ENCODE measurements at places on chromosomes 1 and 21.

GRCh38 chr1:16324456-16324890 is 27.8 kb downstream of the FBXO42 start:
- H3K27ac ChIP-seq: peak overlapping the region; percentile 32
- no peaks in the 10 kb centered on the region for H3K36me3 ChIP-seq
- H3K27me3 ChIP-seq: no peaks in the 10 kb centered on the region
- no peak overlapping the region for H3K4me3 ChIP-seq
- no peak for DNase-seq

DNA sequence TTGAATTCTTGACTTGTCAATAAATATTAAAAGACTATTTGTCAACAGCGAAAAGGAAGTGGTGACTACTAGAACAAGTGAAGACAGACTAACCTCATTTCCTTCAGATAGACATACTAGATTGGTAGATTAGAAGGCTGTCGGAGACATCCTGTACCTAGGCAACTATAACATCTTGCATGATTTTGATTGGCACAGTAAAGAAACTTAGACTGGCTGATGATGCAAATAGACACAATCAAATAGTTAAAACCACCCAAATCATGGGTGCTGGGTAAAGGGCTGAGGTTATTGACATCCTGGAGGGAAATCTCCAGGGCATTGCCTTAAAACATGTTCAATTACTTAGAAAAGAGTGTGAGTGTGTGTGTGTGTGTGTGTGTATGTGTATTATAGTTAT is 85.9 kb upstream of the EDEM3 start:
- peaks cover 43% of the 10 kb centered on the region for H3K4me1 ChIP-seq
- H3K27ac ChIP-seq: peak overlapping the region; percentile 80
- no peaks in the 10 kb centered on the region for H3K27me3 ChIP-seq
- no peak for DNase-seq
- H3K4me3 ChIP-seq: no peak overlapping the region
- H3K36me3 ChIP-seq: no peaks in the 10 kb centered on the region

DNA sequence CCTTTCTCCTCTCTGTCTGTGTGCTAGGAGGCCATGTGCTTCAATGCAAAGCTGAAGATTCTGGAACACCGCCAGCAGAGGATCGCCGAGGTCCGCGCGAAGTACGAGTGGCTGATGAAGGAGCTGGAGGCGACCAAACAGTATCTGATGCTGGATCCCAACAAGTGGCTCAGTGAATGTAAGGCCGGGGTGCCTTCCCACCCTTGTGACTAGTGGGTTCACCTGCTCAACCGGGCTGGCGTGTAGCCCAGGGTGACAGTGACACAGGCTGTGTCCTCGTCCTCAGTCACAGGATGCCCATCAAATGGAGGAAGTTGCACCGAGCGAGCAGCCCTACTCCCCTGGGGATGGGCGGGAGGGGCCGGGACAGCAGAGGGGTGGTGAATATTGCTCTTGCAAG is 544.1 kb downstream of the KIF26B start:
- no peak for DNase-seq
- no peaks in the 10 kb centered on the region for H3K4me1 ChIP-seq
- H3K4me3 ChIP-seq: no peak overlapping the region
- no peaks in the 10 kb centered on the region for H3K27me3 ChIP-seq

DNA sequence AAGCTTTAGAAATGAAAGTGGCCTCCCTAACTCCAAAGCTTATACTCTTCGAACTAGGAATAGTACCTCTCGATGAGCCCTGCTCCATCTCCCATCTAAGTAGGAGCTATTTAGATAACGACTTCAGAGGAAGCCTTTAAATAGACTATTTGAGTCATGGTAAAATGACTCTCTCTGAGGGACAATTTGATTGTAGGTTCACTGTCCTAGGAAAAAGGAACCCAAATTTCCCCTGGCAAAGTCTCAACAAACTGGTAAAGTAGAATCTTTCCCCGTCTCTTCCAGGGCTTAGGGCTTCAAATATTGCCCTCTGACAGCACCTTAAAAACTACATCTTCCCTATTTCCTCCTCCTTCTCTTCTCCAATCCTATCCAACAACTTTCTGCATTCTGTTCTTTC is 2.0 kb upstream of the FCER1A start:
- DNase-seq: no peak
- no peak overlapping the region for H3K27ac ChIP-seq
- no peak overlapping the region for H3K4me3 ChIP-seq

GRCh38 chr1:9448132-9449109 is 90.8 kb upstream of the SLC25A33 start:
- H3K4me3 ChIP-seq: no peak overlapping the region
- no peak overlapping the region for H3K27ac ChIP-seq

- DNase-seq: peak; percentile 86
- peak within 1 kb of the TSS; percentile 47 for H3K4me3 ChIP-seq
- H3K27me3 ChIP-seq: no peaks in the 10 kb centered on the region
- H3K27ac ChIP-seq: peak within 1 kb of the TSS; percentile 90
- peaks cover 41% of the 10 kb centered on the region for H3K4me1 ChIP-seq
- H3K36me3 ChIP-seq: no peaks in the 10 kb centered on the region
Measured at GRCh38 chr1:20069874-20070273, at the start of gene PLA2G5. TSS of gene PLA2G5 (plus strand) at chr1:20070194. CDS start at chr1:20084831, 14,637 bp downstream.

DNA sequence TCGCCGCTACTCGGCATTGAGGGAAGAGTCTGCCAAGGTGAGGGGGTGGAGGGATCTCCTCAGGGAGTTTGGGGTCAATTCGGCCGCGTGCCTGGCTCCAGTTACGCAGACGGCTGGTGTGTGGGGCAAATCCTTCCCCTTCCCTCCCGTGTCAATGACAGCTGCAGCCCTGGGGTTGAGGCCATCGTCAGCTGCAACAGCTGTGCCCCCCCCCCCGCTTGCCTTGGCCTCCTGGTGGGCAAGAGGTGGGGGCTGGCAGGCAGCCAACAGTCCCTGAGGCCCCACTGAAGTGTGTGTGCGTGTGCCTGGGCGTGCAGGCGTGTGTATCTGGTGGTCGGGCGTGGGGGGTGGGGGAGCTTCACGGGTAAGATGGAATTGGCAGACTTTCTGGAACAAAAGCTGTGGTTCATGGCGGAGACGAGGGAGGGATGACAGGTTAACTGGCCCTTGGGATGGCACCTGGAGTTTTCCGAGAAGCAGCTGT is 25.6 kb downstream of the PPFIA4 start:
- H3K4me3 ChIP-seq: no peak overlapping the region
- H3K36me3 ChIP-seq: no peaks in the 10 kb centered on the region

DNA sequence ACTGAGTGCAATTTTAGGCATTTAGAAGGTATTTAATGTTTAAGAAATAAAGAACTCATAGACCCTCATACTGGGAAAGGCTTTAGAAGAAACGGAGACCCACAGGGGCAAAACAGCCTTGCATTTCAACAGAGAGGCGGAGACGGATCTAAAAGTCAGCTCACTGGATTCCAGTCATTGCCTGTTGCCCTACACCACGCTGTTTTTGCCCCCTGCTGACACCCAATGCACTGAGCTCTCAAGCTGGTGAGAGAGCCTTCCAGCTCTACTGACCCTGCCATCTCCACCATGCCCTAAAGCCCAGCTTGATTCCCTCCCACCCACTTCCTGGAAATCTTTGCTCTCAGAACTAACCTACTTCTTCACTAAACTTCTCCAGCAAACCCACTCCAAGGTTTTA is 7.2 kb upstream of the TRAF3IP3 start:
- no peak overlapping the region for H3K27ac ChIP-seq
- no peaks in the 10 kb centered on the region for H3K4me1 ChIP-seq
- H3K36me3 ChIP-seq: no peaks in the 10 kb centered on the region

DNA sequence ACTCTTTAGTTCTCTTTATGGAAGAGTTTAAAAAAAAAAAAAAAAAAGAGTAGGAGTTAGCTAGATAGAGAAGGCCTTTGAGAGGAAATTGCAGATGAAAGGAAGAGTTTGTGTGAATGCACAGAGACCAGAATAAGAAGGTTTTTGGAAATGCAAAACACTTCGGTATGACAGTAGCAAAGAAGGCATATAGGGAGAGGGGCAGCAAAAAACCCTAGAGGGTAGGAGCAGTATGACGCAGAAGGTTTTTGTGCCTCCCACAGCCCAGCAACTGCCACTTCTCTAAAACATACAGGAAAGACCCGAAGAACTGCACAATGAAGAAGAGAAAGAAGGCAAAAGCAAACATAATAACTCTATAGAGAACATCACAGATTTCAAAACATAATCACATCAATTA is 84.3 kb downstream of the WDR64 start:
- no peak for DNase-seq
- H3K27me3 ChIP-seq: no peaks in the 10 kb centered on the region
- no peaks in the 10 kb centered on the region for H3K36me3 ChIP-seq
- H3K27ac ChIP-seq: no peak overlapping the region

- H3K4me1 ChIP-seq: no peaks in the 10 kb centered on the region
- no peaks in the 10 kb centered on the region for H3K36me3 ChIP-seq
- no peak for DNase-seq
- H3K4me3 ChIP-seq: no peak overlapping the region
- no peaks in the 10 kb centered on the region for H3K27me3 ChIP-seq
Measured at GRCh38 chr1:196449460-196449859, 158.8 kb downstream of the KCNT2 start.

GRCh38 chr1:211642870-211643269 is 32.6 kb downstream of the NEK2 start:
- no peaks in the 10 kb centered on the region for H3K36me3 ChIP-seq
- no peaks in the 10 kb centered on the region for H3K27me3 ChIP-seq
- no peak overlapping the region for H3K4me3 ChIP-seq

DNA sequence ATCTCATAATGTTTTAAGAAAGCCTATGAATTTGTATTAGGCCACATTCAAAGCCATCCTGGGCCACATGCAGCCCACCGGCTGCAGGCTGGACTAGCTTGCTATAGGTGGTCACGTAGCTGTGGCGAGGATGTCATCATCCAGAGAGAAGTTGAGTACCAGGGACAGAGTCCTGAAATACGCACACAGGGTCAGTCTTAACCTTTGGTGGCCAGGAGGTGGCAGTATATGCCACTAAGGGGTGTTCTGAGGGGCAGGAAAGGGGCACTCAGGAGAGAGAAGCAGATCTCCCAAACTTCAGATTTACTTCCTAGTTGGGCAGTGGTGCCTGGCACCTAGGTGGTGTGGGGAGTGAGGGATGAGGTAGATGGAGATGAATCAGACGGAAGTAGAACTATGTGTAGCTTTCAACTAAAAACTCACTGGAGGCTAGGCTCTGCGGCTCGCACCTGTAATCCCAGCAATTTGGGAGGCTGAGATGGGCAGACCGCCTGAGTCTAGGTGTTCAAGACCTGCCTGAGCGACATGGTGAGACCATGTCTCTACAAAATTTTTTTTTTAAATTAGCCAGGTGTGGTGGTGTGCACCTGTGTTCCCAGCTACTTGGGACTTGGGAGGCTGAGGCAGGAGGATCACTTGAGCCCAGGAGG is 16.3 kb upstream of the CDK18 start:
- H3K27me3 ChIP-seq: no peaks in the 10 kb centered on the region
- no peak overlapping the region for H3K27ac ChIP-seq
- DNase-seq: peak; percentile 73
- H3K4me1 ChIP-seq: peaks cover 8% of the 10 kb centered on the region

DNA sequence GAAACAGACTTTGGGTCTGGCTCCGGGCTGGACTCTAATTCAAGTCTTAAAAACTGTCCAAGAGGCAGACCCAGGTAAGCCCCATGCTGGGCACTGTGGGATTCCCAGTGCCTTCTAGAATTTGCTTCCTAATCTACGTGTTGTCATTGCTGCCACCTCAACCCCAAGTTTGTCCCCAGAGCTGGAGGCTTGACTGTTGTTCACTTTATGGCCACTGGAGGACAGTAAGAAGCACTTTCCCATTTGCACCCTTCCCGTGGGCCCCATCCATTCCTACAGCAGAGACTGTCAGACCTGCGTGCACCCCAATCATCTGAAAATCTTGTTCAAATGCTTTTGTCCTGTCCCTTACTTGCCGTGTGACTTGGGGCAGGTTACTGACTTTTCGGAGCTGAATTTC is 29.4 kb upstream of the VASH2 start:
- H3K36me3 ChIP-seq: no peaks in the 10 kb centered on the region
- no peak overlapping the region for H3K4me3 ChIP-seq
- H3K27ac ChIP-seq: no peak overlapping the region
- H3K4me1 ChIP-seq: no peaks in the 10 kb centered on the region

DNA sequence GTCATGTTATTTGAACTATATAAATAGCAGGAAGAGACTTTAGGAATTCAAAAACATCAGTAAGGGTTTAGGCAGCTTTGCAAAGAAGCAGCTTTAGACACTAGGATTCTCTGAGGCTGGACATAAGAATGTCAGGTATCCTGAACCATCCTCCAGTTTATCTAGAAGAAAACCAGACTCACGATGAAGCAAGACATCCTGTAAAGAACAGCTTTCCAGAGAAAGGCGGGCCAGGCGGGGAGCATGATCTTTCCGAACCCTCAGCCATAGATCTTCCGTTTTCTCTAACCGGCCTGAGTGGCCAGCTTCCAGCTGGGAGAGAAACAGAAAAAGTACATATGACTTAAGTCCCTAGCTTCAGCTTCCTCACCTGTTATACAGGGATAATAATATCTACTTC is 39.3 kb upstream of the RBBP5 start:
- no peak overlapping the region for H3K27ac ChIP-seq
- H3K36me3 ChIP-seq: peaks cover 39% of the 10 kb centered on the region
- DNase-seq: no peak
- no peaks in the 10 kb centered on the region for H3K4me1 ChIP-seq

- H3K27ac ChIP-seq: no peak overlapping the region
- no peaks in the 10 kb centered on the region for H3K27me3 ChIP-seq
- H3K4me1 ChIP-seq: no peaks in the 10 kb centered on the region
- H3K36me3 ChIP-seq: no peaks in the 10 kb centered on the region
- DNase-seq: no peak
Measured at GRCh38 chr1:97764991-97765390, 155.8 kb downstream of the DPYD start.

GRCh38 chr1:94120570-94120901 is 412 bp downstream of the ABCA4 start:
- no peak for DNase-seq
- no peak overlapping the region for H3K4me3 ChIP-seq
- no peak overlapping the region for H3K27ac ChIP-seq
- no peaks in the 10 kb centered on the region for H3K36me3 ChIP-seq

GRCh38 chr1:118217141-118217838 is 32.3 kb upstream of the SPAG17 start:
- no peak overlapping the region for H3K4me3 ChIP-seq
- H3K27me3 ChIP-seq: no peaks in the 10 kb centered on the region
- H3K27ac ChIP-seq: no peak overlapping the region
- H3K36me3 ChIP-seq: no peaks in the 10 kb centered on the region
- no peak for DNase-seq

DNA sequence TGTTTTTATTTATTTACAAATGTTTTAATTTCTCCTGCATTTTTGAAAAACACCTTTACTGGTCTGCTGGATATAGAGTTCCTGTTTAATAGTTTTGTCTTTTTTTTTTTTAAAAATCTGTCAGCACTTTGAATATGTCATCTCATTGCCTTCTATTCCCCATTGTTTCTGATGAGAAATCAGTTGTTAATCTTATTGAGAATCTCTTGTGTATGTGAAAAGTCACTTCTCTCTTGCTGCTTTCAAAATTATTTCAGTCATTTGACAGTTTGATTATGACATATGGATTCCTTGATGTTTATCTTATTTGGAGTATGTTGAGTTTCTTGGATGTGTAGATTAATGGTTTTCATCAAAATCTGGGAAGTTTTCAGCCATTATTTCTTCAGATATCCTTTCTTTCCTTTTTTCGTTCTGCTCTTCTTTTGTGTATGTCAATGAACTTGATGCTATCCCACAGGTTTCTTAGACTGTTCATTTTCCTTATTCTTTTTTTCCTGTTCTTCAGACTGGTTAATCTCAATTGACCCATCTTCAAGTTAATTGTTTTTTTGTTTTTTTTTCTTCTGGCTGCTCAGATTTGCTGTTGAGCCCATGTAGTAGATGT is 51.2 kb upstream of the CCDC190 start:
- H3K27ac ChIP-seq: no peak overlapping the region
- DNase-seq: no peak
- H3K4me1 ChIP-seq: no peaks in the 10 kb centered on the region
- no peaks in the 10 kb centered on the region for H3K36me3 ChIP-seq

Data from sigmoid colon (tissue), 7 donors.